Fibroblast of lung (primary cell): ENCODE measurements at places on chromosomes 1 and 21.

- no peak for DNase-seq
Observed at GRCh38 chr21:40512590-40512989, 334.4 kb downstream of the DSCAM start.

DNA sequence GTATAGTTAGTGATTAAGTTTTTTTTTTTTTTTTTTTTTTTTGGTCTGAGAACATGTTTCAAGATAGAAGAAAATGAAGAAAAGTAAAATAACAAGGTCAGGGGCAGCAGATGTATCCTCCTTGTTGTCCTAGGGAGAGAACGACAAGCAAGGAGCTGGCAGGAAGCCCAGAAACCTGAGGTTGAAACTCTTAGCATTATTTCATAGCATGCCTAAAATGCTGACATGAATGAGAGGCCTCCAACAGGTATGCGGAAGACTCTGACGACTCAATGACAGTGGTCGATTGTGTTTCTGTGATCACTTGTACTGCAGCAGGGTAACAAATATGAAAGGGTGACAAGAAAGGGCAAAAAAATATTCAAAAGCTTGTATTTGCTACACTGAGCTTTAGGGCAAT, 415.9 kb downstream of the PLA2G4A start:
- peak; percentile 33 for DNase-seq

DNA sequence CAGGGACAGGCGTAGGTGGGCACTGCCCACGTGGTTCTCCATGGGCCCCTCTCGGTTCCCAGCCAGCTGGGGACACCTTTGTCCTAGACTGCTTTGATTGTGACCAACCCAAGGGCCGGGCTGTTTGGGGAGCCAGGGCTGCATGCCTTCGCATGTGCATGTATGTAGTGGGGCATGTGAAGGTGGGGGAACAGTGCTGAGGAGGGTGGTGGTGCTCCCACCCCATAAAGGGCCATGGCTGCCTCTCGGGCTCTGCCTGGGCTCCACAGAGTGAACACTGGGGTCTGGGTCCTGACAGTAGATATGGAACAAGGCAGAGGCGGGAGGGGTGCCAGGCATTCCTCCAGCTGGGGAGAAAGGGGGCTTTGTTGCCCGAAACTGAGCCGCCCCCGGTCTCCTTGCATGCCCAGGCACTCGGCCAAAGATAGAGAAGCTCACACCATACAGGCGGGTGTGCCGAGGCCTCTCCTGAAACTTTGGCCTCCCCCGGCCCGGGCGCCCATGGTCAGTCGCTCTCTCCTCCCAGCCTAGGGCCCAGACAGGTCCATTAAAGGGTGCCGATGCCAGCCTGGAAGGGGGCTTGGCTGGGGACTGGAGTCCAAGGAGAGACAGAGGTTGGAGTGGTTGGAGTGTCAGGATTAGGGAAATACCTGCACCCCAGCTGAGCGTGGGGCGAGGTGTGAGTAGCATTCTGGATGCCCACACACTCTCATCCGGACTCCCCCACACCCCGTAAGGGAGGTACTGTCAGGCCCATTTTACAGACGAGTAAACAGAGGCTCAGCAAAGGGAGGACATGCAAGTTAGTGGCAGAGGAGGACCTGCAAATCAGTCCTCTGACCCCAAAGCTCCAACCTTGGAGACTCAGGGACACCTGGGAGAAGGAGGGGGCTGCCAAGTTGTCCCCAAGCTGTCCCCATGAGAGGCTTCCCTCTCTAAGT, 41.1 kb downstream of the EPHA2 start:
- DNase-seq: no peak

GRCh38 chr1:64624808-64625207, 120.1 kb upstream of the RAVER2 start:
- peak; percentile 43 for DNase-seq

DNA sequence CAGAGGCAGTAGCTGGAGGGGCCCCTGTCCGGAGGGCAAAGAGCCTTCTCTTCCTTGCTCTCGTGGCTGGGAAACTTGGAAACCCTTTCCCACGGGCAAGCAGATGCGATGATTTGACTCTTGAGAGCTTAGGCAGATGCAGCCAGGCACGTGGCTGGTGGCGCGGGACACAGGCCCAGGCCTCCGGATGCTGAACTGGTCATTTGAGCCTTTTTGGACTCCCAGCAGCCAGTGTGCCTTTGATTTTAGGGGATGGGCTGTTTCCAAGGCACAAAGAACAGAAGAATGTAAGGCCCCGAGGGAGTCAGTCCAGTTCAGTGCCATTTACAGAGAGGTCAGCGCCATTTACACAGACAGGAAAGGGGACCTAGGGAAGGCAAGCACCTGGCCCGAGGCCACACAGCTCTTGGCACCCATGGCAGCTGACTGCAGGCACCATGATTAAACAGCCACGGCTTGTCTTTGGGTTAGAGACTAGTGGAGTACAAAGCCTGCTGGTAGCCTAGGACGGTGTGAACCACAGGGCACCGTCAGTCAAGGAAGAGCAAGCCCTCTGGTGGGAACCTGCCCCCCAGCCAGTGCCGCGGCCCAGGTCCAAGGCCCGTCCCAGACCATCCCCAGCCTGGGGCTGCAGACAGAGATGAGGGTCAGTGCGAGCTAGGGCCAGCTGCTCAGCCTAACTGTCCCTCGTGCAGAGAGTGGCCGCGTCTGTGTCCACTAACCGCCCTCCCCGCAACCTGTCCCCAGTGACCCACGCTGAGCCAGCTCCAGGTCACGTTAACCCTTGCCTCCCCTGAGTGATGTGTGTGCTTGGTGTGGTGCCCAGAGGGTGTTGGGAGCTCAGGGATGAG, 20.4 kb upstream of the CCDC27 start:
- DNase-seq: no peak

GRCh38 chr1:26075421-26076144, 8.2 kb upstream of the TRIM63 start:
- no peak for DNase-seq

- no peak for DNase-seq
Observed at GRCh38 chr21:45376459-45377324, 28.3 kb upstream of the COL18A1 start.

DNA sequence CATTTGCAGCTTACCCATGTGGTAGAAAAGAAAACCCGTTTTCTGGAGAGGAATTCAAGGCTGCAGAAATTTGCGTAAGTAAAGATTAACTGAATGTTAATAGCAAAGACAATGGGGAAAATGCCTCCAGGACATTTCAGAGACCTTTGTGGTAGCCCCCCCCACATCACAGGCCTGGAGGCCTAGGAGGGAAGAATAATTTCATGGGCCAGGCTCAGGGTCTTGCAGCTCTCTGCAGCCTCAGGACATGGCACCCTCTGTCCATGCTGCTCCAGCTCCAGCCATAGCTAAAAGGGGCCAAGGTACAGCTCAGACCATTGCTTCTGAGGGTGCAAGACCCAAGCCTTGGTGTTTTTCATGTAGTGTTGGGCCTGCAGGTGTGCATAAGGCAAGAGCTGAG, 92.7 kb upstream of the ZNF678 start:
- DNase-seq: no peak

GRCh38 chr1:83559129-83559840, 439.6 kb downstream of the TTLL7 start:
- DNase-seq: no peak

DNA sequence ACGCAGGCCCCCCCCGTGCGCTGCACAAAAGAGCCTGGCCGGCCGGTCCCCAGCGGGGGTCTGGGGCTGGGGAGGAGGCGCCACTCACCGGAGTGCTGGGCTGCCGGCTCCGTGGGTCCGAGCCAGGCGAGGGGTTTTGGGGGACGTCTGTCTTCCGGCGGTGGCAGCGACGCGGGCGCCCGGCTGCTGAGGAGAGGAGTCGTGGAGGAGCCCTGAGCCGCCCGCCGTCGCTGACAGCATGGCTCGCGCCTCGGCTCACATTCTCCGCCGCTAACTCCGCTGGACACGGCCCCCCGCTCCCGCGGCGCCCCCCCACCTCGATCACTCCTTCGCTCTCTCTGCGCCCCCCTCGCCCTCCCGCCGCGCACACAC, 649 bp downstream of the AHDC1 start:
- DNase-seq: no peak

GRCh38 chr1:58575551-58576324, 1.3 kb downstream of the TACSTD2 start:
- no peak for DNase-seq

GRCh38 chr1:165431079-165431478, 13.8 kb downstream of the RXRG start:
- no peak for DNase-seq

- peak; percentile 28 for DNase-seq
Observed at GRCh38 chr1:76262601-76263000, 188.1 kb downstream of the ST6GALNAC3 start.

- DNase-seq: no peak
Observed at GRCh38 chr1:81008293-81008692, 792.4 kb upstream of the ADGRL2 start.

- peak; percentile 61 for DNase-seq
Observed at GRCh38 chr1:24830680-24831272, 85.5 kb downstream of the CLIC4 start.

- no peak for DNase-seq
Observed at GRCh38 chr1:50610563-50610962, 187.3 kb upstream of the DMRTA2 start.

- no peak for DNase-seq
Observed at GRCh38 chr1:32231843-32232432, 9.7 kb downstream of the EIF3I start.

- peak; percentile 67 for DNase-seq
Observed at GRCh38 chr1:15246960-15247614, at the start of gene FHAD1. FHAD1 (plus strand) TSS chr1:15247223; CDS start chr1:15251785, 4,562 bp downstream.

DNA sequence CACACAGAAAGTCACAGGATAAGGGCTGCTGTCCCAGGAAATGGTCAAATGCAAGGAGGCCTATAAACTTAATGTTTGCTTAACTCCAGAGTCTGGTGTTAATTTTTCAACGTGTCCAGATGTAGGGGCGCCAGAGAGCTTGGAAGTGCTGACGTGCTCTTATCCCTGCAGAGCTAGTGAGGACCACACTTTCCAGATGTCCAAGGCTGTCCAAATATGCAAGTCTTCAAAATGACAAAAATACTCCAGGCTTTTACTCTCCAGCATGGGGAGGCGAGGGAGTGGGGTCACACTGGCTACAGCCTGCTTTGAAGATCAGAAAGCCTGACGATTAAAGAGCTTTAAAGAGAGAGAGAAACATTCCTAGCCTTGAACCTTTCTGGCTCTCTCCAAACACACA, 57.6 kb downstream of the ABCA4 start:
- peak; percentile 57 for DNase-seq

GRCh38 chr1:14363707-14364413, 234.6 kb upstream of the KAZN start:
- DNase-seq: no peak

DNA sequence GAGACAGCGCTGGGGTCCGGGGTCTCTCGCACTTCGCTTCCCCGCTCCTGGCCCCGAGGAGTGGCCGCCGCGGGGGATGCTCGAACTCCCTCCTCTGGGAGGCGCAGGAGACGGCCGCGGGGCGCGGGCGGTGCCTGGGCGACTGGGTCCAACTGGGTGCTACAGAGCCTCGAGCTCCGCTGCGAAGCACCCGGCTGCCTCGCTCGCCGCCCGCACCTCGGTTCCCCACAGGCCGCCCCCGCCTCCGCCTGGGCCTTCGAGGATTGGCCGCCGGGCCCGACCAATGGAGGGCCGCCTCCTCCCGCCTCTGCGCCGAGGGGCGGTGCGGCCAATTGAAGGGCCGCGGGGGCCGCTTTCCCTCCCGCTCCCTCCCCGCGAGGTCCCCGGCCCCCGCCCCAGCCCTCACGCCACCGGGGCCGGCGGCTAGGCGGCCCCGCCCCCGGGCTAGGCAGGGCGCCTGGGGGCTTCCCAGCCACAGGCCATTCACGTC, at the start of gene CNN3:
Gene CNN3, minus strand, starts transcription at position 196 of the 490 bp plus-strand sequence. CDS start 216 bp downstream, outside the sequence.
- DNase-seq: peak; percentile 93

GRCh38 chr1:51622455-51622913, 5.6 kb downstream of the OSBPL9 start:
- DNase-seq: peak; percentile 84

DNA sequence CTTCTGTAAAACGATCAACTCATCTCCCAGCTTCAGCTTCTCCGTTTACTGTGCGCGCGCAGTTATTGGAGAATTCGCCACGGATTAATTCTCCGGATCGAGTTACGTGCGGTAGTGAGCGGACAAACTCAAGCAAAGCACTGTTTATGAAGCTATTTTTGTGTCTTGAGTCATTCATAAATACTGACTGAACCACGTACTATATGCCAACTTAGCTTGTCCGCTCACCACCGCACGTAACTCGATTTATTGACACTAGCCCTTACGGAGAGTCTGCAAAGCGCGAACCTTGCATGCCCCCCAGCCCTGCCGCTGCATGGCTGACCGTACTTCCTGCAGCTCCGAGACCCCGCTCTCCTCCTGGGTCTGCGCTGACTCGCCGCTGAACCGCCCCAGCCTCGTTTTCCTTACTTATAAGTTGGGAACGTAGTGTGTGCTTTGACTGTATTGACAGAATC, 773 bp downstream of the CHD1L start:
- DNase-seq: no peak

DNA sequence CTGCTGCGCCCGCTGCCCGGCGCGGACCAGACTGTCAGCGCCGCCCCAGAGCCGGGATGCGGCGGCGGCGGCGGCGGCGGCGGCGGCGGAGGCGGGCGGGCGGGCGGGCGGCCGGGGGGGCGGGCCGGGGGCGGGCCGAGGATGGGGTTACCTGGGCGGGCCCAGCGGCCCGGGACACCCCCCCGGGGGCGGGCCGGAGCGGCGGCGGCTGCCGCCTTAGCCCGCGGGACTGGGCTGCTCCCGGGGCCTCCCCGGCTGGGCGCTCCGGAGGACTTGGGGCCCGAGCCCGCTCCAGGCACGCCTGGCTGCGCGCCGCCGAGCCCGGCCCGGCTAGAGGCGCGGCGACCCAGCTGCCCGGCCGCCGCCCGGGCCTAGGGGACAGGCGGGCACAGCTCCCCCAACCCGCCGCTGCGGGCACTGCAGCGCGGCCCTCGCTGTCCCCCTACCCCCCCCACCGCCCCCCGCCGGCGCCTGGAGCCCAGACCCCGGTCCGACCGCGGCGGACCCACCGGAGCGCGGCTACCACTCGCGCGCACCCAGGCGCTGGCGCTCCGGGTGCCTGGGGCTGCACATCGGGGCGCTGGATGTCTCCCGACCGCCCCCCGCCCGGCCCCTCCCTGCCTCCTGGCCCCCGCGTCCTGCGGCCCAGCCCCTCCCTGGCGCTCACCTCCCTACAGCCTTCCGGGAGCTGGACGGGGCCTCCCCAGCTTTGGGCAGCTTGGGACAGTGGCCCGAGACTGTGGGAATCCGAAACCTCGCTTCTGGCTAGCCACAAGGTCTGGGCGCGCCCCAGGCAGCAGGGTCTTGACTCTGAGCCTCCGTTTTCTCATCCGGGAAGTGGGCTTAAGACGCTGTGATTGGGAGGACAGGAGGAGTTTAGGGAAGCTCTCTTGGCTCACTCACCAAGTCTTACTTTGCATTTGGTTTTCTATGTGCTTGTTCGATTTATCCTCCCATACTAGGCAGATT, at the start of gene WNT4:
Gene WNT4, minus strand, starts transcription at position 33 of the 969 bp plus-strand sequence. CDS start 175 bp downstream, outside the sequence.
- DNase-seq: peak; percentile 17

DNA sequence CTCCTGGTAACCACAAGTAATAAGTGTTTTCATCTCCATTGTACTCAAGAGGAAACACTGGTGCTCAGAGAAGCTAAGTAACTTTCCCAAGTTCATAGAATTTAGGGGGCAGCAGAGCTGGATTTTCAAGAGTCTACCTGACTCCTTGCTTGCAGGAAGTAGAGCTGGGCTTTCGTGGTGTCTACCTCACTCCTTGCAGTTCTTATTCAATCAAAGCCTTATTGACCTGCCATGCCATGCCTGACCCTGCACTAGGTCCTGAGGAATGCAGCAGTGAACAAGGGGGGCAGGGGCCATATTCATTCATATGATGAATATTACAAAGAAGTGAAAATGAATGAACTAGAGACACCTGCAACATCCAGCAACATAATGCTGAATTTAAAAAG, 93.3 kb downstream of the GLIS1 start:
- DNase-seq: no peak

- no peak for DNase-seq
Observed at GRCh38 chr1:19388980-19389379, 76.9 kb downstream of the SLC66A1 start.
